ENCODE measurements at places on chromosomes 1 and 21. TPM values are rescaled to one million over a fixed set of nuclear protein-coding genes. Genes with fewer than 3 reads are reported as not detected.

DNA sequence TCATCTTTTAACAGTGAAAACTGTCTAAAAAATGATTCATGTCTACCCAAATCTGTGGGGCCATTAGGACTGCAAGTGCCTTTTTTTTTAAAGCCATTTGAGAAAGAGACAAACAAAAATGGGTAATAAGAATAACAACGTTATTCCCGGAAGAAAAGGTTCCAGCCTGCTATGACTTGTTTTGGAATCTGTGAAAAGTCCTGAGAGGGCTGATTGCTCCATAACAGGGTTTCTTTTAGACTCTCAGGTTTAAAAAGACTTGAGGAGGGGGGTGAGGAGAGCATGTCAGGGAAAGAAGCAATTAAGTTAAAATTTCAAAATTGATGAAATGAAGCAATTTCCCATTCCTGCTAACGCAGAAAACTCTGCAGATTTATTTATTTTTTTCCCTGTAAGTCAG is 56.4 kb downstream of the CACHD1 start:
- DNase-seq: no peak

DNA sequence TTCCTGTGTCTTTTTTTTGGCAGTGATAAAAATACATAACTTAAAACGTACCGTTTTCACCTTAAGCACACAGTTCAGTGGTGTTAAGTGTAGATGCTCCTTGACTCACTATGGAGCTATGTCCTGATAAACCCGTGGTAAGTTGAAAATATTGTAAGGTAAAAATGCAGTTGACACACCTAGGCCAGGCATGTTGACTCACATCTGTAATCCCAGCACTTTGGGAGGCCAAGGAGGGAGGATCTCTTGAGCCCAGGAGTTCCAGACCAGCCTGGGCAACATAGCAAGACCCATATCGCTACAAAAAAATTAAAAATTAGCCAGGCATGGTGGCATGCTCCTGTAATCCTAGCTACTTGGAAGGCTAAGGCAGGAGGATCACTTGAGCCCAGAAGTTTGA is 73.6 kb upstream of the COG2 start:
- DNase-seq: no peak

DNA sequence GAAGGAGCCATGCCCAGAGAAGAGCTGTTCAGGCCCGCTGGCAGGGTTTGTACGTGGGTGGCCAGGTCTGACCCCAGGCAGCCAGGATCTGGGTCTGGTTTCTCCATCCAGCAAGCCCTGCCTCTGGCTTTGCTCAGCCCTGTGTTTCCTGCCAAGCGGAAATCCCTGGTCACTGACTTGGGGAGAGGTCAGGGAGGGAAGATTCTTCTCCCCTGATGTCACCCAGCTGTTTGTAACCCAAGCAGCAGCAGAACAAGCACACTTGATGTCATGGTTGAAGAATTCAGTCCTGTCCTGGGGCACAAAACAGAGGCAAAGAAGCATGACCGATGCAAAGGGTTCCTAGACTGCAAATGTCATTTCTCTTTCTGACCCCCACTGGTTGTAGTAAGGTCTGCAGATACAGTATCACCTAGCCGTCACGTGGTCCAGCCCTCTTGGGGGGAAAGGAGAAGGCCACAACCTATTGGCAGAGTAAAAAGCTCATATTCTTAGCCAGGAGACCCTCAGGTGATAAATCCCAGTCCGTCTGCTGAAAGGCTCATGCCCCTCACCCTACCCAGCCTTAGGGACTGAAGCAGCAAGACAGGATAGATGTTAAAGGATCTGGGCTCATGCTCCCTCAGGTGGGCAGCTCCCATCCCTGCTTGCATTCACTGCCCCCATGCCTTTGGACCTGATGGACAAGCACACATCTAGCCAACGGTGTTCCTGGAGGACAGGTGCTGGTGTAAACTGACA is 120.9 kb downstream of the SYT2 start:
- DNase-seq: peak; percentile 99

- peak; percentile 58 for DNase-seq
These were observed 685 bp downstream of the UBAP2L start for GRCh38 chr1:154221278-154222001.

- peak; percentile 16 for DNase-seq
These were observed 321.0 kb downstream of the PTBP2 start for GRCh38 chr1:97042551-97042950.

TFF3 gene
- total RNA-seq: 2.6 TPM

DNA sequence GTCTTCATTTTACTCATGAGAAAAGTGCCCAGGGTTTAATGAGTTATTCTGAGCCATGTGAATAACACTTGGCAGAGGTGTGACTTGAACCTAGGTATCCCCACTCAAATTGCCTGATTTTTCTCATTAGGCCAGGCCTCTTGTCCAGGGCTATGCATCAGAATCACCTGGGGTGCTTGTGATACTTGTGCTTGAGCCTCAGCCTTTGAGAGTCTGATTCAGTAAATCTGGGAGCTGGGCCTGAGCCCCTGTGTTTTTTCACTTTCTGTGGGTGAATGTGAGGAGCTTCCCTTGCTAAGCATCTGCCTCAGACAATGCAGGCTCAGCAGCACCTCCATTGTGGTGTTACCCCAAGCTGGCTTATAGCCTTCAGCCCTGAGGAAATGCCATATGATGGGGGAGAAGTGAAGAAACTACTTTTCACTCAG is 127.1 kb downstream of the S1PR1 start:
- no peak for DNase-seq

KCNA2 gene
- total RNA-seq: 0.48 TPM

All from RPMI7951 (cell line).